ENCODE measurements at places on chromosomes 3 and 15.
A peak's percentile ranks its signal among the peaks of the same experiment; 100 is the strongest.

DNA sequence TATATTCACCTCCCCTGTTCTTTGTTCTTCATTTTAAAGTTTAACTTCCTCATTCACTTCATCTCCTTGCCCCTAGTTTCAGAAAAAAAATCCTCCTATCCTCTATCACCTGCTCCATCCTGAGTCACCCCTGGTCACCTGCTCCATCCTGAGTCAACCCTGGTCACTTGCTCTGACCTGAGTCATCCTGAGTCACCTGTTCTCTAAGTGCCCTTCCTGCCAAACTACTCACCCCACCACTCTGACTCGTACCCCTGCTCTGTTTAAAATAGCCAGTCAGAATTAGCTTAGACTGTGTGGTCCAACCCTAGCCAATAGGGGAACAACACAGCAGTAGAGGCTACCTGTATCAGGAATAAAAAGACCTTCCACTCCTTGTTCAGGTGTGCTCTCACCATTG is 716.9 kb downstream of the ZBBX start:
- no peak for DNase-seq

GRCh38 chr3:111373861-111374260 is 168.1 kb upstream of the CD96 start:
- no peak for DNase-seq

- DNase-seq = no peak
Measured at GRCh38 chr3:54137311-54137710, 15.0 kb downstream of the CACNA2D3 start.

GRCh38 chr3:195081242-195081963 is 189.6 kb downstream of the XXYLT1 start:
- DNase-seq = peak; percentile 37

- no peak for DNase-seq
Measured at GRCh38 chr15:40328176-40328575, 4.7 kb downstream of the INAFM2 start.

DNA sequence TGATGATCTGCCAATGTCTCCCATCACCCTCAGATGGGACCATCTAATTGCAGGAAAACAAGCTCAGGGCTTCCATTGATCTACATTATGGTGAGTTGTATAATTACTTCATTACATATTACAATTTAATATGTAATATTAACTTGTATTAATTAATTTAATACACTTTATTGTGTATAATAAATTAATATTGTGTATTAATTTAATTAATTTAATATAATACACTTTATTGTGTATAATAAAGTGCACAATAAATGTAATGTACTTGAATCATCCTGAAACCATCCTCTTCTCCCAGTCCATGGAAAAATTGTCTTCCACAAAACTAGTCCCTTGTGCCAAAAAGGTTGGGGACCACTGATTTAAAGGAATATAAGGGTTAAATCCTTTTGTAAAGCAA is 123.4 kb downstream of the FBN1 start:
- DNase-seq = no peak

DNA sequence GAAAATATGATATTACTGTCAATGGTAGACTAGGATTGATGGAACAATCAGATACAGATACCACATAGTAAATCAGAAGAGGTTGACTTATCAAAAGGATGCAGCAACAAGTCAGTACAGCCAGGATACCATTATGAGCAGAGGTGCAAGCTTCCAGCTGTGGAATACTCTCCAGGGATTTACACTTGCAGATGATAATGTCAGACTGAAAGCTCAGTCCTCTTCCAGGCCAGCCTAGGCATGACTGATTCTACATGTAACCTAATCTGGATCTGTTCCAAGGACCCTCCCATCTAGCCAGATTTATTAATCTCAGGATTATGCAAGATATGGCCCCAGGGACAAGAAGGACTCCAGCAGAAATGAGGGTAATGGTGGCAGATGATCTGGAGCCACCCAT is 8.2 kb downstream of the FILIP1L start:
- DNase-seq = no peak

- peak; percentile 40 for DNase-seq
Measured at GRCh38 chr3:172595664-172596393, 72.6 kb upstream of the TNFSF10 start.

DNA sequence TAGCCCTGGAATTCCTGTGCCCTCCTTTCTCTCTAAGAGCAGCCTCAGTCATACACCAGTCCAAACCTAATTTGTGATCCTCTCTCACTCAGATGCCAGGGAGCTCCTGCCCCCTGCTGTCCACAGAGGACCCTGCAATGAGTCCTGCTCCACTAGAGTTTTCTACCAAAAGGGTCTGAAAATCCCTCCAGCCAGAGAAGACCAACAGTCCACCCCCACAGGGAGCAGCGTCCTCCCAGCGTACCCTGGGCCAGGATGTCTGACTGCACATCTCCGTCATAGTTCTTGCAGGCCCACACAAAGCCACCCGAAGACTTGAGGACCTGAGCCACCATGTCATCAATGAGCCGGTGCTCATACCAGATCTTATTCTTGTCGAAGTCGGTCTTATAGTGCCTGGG is 15.4 kb downstream of the IDH2 start:
- DNase-seq = no peak

DNA sequence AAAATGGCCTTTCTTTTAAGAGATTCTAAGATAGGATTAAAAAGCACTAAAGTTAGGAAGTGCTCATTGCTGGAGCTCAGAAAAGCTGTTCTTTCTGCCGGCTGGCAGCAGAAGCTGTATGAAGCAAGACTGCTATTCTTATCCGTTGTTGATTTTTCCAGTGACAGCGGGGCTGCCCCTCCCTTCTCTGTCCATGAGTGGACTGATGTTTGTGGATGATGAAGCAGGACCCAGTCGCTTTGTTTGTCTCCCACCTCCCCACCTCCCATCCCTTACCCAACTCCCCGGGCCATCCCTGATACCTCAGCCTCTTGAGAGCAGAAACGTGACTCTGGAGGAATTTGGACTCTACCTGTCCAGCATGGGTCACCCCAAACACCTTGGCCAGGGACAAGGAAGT is 10.3 kb upstream of the MUSTN1 start:
- DNase-seq = no peak

DNA sequence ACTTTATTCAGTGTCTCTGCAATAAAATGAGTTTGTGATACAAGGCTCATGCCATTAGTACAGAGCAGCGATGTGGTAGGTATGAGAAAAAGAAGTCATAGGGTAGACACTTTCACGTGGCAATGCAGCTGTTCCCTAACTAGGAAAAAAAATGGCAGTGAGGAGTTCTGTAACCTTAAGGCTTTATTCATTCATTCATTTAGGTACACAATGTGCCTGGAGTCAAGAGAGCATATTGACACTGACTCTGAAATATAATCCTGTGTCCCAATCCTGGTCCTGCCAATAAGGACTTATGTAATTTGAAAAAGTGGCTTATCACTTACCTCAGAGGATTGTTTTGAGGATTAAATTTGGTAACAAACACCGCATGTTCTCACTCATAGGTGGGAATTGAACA is 173.0 kb upstream of the AZI2 start:
- no peak for DNase-seq

- DNase-seq = no peak
Measured at GRCh38 chr3:12227833-12228232, 61.0 kb upstream of the PPARG start.

- no peak for DNase-seq
Measured at GRCh38 chr3:151183265-151183671, 19.7 kb downstream of the GPR171 start.

GRCh38 chr15:78415284-78415683 is 22.7 kb upstream of the IREB2 start:
- peak; percentile 31 for DNase-seq

GRCh38 chr15:49693498-49693897 is 72.7 kb downstream of the DTWD1 start:
- no peak for DNase-seq

DNA sequence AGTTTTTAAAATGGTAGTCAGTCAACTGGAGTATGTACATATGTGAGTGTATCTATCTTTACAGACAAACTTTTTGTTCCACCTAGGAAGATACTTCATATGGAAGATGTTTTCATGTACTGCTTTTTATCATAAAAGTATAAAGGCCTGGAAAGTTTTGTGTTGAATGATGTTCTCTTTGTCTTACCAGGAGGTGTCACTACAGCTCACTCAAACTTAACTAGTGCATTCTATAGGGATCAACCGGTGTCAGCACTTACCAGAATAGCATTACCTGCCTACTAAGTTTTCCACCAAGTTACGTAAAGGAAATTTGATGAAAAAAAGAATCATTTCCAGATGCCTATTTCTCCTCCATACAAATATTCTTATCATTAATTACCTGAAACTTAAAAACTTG is 522.6 kb upstream of the SEMA6D start:
- peak; percentile 7 for DNase-seq

DNA sequence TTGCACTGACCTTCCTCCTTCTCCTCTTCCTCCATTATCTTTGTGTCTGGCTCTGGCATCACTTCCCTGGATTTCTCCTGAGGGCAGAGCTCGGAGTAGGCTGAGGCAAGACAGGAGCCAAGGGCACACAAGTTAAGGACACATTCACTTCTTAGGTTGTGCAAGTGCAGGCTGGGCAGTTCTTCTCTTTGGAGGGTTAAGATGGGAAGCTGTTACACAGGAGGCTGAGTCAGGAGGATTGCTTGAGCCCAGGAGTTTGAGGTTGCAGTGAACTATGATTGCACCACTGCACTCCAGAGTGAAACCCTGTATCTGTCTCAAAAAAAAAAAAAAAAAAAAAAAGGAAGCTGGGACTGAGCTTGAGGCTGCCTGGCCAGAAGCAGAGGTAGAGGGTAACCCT is 176.2 kb upstream of the ANKRD28 start:
- no peak for DNase-seq

DNA sequence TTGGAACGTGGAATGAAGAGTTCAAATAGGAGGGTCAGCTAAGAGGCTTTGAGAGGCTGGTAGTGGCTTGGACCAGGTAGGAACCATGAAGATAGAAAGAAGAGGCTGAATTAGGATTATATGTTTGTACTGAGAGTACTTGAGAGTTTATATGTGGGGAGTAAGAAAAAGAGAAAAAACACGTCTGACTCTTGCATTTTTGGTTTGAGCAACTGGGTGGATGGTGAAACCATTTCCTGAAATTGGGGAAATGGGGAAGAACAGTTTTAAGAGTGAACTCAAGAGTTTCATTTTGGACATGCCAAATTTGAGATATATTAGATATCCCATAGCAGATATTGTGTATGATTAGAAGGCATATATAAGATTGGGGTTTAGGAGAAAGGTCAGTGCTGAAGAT is 92.9 kb upstream of the TNIK start:
- no peak for DNase-seq

GRCh38 chr15:75753145-75753544 is 40.5 kb upstream of the CSPG4 start:
- DNase-seq = no peak

- no peak for DNase-seq
Measured at GRCh38 chr3:178480795-178481194, 55.4 kb upstream of the KCNMB2 start.

DNA sequence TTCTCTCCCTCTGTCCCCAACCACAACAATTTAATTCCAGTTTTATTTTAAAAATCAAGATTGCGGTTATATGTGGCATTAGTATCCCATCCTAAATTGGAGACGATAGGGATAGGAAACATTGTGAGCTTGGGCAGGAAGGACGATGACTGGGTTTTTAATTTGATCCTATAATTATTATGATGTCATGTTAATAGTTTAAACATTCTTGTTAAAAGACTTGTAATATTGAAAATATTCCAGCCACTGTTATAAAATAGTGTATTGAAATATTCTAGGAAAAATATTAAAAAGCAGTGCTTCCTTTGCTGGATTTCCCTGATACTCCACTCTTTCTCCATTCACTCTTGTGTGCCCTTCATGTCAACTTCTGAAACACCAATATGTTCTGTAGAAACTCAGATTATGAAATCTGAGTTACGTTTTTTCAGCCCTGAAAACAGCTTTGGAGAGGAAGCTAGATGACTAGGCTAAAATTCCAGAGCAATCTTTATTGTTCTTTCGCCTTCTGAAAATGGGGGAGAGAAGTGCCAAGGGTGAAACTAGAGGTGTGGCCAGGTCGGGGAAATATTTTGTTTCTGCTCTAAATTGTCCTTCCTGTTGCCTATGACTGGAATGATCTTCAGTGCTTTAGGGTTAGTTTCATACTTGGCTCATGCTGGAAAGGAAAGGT is 46.1 kb upstream of the MAP3K13 start:
- no peak for DNase-seq

DNA sequence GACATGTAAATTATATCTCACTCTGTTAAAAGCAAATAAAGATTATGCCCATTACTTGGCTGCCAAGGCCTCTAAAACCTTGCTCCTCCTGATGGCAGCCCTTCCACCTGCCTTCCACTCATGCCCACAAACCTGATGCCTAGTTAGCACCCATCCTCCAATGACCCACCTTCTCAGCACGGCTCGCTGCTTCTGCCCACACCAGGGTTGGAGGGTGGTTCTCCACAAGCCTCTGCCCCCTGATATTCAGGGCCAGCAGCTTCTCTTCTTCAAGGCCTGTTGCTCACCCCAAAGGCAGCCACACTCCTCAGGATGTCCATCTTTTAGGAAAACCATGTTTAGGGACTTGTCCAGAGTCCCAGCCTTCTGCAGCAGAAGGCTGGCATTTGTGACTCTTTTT is 263.4 kb upstream of the TLE3 start:
- no peak for DNase-seq

DNA sequence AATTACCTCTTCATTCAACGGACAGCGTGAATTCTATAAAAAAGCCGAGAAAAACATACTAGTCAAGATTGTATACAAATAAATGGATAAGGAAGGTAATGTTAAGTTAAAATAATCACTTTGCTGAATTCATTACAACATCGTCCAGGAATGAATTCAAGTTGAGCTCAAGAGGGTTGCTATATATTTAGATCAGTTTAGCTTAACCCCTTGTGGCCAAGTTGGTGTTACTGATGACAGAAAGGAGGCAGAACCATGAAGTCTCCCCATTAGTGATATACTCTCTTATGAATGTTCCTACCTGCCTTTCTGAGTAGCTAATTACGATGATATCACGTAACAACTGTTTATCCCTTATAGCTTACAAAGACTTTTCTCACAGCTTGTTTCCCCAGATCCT is 34.9 kb downstream of the UBR1 start:
- no peak for DNase-seq

GRCh38 chr3:46422617-46423016 is 15.6 kb downstream of the CCRL2 start:
- DNase-seq = no peak

DNA sequence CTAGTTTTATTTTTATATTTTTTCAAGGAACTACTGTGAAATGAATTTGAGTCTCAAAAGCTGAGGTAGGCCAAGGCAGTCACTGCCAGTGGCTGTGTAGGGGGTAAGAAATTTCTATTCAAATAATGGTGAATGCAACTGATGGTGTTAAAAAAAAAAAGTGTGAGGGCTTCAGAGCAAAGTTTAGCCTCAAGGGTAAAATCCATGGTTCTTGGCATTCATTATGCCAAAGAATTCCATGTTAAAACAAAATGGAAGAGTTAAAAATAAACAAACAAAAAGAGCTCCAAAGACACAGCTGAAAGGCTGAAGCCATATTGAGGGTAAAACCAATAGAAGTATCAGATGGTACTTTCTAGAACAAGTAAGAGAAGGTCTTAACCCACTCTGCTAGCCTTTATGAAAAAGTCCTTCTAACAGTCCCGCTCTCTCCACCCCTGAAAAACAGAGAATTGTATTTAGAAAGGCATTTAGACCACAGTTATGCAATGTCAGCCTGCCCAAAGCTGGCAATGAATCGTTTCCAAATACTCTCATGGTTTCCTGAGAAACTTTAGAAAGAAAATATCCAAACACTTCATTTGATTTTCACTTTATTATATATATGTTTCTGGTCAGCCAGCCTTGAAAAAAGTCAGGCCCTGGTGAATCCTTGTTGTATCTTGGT is 158.4 kb upstream of the GMNC start:
- no peak for DNase-seq

All from NCI-H526 treated with DMSO at 0.1 percent for 48 hours (cell line).